CD4-positive, alpha-beta T cell (primary cell): ENCODE measurements at places on chromosomes 1 and 21.

DNA sequence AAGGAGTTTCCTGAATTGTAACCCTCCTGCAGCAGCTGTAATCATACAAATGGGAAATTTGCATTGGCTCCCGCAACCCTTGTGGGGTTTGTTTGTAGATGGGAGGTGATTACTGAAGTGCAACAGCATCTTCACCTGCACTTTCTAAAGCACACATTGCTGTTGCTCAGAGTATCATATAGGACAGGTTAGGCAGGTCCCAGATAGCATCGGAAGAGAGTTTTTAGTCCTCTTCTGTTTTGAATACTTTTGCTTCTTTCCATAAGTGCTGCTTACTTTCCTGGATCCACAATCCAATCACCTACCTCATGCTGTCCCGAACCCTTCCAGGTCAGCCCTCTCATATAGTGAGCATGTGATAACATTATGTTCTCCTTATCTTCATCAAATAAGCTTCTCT is 300.4 kb downstream of the PTPRC start:
- no peak for DNase-seq
- no peaks in the 10 kb centered on the region for H3K36me3 ChIP-seq
- H3K27ac ChIP-seq, result no peak overlapping the region

DNA sequence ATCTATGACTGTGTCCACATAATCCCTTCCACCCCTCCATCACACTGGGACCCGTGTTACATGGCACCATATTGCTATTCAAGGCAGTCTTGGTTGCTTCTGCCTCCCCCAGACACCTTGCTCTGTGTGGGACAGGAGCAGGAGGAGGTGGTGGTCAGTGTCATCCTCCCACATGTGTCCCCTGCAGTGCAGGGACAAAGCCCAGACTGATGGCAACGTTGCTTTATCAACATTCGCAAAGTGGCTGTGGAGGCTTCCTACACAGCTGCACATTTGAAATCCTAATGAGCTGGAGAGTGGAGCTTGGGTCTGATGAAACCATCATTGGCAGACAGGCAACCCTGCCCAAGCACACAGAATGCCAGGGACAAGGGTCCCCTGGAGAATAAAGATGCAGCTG is 26.2 kb downstream of the TRIM67 start:
- no peak overlapping the region for H3K4me3 ChIP-seq
- no peaks in the 10 kb centered on the region for H3K4me1 ChIP-seq
- H3K36me3 ChIP-seq, result no peaks in the 10 kb centered on the region
- no peak for DNase-seq

- peaks cover 6% of the 10 kb centered on the region for H3K4me1 ChIP-seq
- H3K36me3 ChIP-seq, result no peaks in the 10 kb centered on the region
- DNase-seq, result no peak
- H3K27me3 ChIP-seq, result no peaks in the 10 kb centered on the region
- H3K4me3 ChIP-seq, result no peak overlapping the region
- H3K27ac ChIP-seq, result no peak overlapping the region
These were observed 2.0 kb downstream of the KCNE2 start for GRCh38 chr21:34365809-34366208.

DNA sequence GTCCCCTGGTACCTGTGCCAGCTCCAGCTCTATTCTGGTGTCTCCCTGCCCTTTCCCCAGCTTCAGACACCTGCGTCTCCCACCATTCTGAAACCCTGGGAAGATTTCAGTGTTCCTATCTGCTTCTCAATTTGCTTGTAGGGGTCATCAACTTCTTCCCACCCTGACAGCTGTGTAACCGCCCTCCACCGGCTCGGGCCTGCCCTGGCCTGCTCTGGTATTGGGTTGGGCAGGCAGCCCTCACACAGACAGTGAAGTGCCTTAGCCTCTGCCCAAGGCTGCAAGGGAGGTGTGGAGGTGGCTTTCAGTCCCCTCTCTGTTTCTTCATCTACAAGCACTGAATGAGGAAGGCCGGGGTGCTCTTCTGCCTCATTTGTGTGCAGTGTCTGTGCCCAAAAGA is 97.2 kb downstream of the LAMC2 start:
- peaks cover 4% of the 10 kb centered on the region for H3K4me1 ChIP-seq
- no peak for DNase-seq
- H3K36me3 ChIP-seq, result no peaks in the 10 kb centered on the region
- H3K27me3 ChIP-seq, result peaks cover 2% of the 10 kb centered on the region
- H3K27ac ChIP-seq, result no peak overlapping the region
- H3K4me3 ChIP-seq, result no peak overlapping the region

DNA sequence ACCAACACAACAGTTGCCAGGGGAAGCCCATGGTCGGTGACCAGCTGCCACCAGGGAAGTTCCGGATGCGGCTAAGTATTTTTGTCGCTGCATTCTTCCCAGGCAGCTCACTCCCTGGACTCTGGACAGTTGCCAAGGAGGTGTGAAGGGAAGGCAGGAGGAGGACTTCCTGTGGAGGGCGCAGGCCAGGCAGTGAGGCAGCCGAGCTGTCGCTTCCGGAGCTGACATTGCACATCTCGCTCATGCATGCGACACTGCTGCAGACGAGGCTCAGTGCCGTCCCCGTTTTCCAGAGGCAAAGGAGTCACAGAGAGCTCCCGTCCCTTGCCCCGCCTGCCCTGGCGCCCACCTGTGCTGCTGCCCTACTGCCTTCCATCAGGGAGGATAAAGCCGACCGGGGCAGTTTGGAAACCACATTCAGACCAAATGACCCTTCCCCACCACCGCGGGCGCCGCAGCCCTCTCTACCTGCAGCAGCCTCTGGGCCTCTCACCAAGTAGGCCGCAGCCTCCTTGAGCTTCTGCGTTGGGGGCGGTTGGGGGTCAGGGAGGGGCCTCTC is 81.4 kb downstream of the NENF start:
- H3K27ac ChIP-seq, result no peak overlapping the region
- DNase-seq, result no peak

DNA sequence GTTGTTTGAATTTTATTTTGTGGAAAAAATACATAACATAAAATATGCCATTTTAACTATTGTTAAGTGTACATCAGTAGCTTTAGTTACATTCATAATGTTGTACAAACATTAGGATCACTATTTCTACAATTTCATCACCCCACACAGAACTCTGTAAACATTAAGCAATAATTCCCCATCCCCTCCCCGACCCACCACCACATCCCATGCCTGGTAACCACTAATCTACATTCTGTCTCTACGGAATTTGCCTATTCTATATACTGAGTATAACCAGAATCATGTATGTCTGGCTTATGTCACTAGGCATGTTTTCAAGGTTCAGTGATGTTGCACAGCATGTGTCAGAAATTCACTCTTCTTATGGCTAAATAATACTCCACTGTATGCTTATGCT is 47.7 kb downstream of the CDC42BPA start:
- H3K27me3 ChIP-seq, result no peaks in the 10 kb centered on the region
- H3K4me3 ChIP-seq, result no peak overlapping the region
- H3K36me3 ChIP-seq, result no peaks in the 10 kb centered on the region
- no peak for DNase-seq

DNA sequence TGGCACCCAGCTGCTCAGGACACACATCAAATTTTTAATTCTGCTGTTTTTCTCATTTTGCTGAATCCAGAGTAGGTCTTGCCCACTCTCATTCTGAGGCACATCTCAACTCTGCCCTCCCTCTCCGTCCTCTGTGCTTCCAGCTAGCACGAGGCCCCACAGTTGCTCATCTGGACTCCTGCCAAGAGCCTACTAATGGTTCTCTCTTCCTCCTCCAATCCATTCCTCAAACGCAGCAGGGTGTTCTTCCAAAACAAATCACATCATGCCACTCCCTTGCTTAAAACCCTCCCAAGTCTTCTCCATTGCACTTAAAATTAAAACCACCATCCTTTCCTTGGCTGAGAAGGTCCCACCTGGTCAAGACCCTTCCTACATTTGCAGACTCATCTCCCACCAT is 49.8 kb upstream of the SCAF4 start:
- no peaks in the 10 kb centered on the region for H3K4me1 ChIP-seq
- no peaks in the 10 kb centered on the region for H3K36me3 ChIP-seq
- H3K27me3 ChIP-seq, result no peaks in the 10 kb centered on the region
- no peak overlapping the region for H3K4me3 ChIP-seq
- no peak for DNase-seq

GRCh38 chr1:41657679-41658295 is 173.3 kb upstream of the EDN2 start:
- H3K4me3 ChIP-seq, result no peak overlapping the region
- H3K4me1 ChIP-seq, result peaks cover 60% of the 10 kb centered on the region
- H3K27me3 ChIP-seq, result no peaks in the 10 kb centered on the region
- H3K27ac ChIP-seq, result no peak overlapping the region
- no peaks in the 10 kb centered on the region for H3K36me3 ChIP-seq

- no peaks in the 10 kb centered on the region for H3K27me3 ChIP-seq
- no peak overlapping the region for H3K27ac ChIP-seq
- H3K36me3 ChIP-seq, result no peaks in the 10 kb centered on the region
- no peaks in the 10 kb centered on the region for H3K4me1 ChIP-seq
- no peak overlapping the region for H3K4me3 ChIP-seq
These were observed 5.2 kb upstream of the LRRC53 start for GRCh38 chr1:74517599-74518051.

- no peaks in the 10 kb centered on the region for H3K27me3 ChIP-seq
- H3K36me3 ChIP-seq, result no peaks in the 10 kb centered on the region
- DNase-seq, result no peak
- no peak overlapping the region for H3K4me3 ChIP-seq
- no peak overlapping the region for H3K27ac ChIP-seq
- no peaks in the 10 kb centered on the region for H3K4me1 ChIP-seq
These were observed 454.8 kb downstream of the KIF26B start for GRCh38 chr1:245609354-245610150.

GRCh38 chr1:37851262-37851661 is 8.1 kb downstream of the MTF1 start:
- no peaks in the 10 kb centered on the region for H3K27me3 ChIP-seq
- H3K4me3 ChIP-seq, result no peak overlapping the region
- peaks cover 31% of the 10 kb centered on the region for H3K4me1 ChIP-seq
- peaks cover 33% of the 10 kb centered on the region for H3K36me3 ChIP-seq
